ENCODE measurements at places on chromosomes 11 and 22. TPM values are rescaled to one million over a fixed set of nuclear protein-coding genes. Genes with fewer than 3 reads are reported as not detected.
A peak's percentile ranks its signal among the peaks of the same experiment; 100 is the strongest.

CCDC73 gene
- total RNA-seq: not detected

MN1 gene
- 0.05 TPM for total RNA-seq

TSPAN18 gene
- total RNA-seq: 2.0 TPM

MYRF gene
- 0.08 TPM for total RNA-seq

GGT5 gene
- not detected for total RNA-seq

NRXN2 gene
- total RNA-seq: 0.16 TPM

GNAZ gene
- 1.3 TPM for total RNA-seq

NAALAD2 gene
- not detected for total RNA-seq

TCN2 gene
- total RNA-seq: not detected

SLC35F2 gene
- 46.3 TPM for total RNA-seq

VPREB1 gene
- not detected for total RNA-seq

TPH1 gene
- 0.35 TPM for total RNA-seq

TRIM77 gene
- not detected for total RNA-seq

DEFB131B gene
- not detected for total RNA-seq

A4GALT gene
- not detected for total RNA-seq

BRD1 gene
- total RNA-seq: 26.8 TPM

GRCh38 chr11:82927264-82927880 is 25.8 kb downstream of the DDIAS start:
- peak; percentile 10 for DNase-seq

- DNase-seq: no peak
Measured at GRCh38 chr22:25054943-25055511, 102.5 kb downstream of the KIAA1671 start.

GRCh38 chr11:124867700-124868099 is 2.5 kb downstream of the ROBO3 start:
- no peak for DNase-seq

DNA sequence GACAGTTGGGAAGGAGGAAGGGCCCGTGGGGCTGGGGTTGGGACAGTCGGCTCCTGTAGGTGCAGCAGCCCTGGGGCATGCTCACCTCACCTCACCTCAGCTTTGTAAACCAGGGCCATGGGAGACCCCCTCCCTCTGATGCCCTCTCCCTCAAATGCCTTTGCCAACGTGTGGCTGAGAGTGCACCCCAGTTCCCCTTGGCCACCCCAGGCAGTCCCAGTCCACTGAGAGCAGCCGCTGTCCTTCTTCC is 4.2 kb upstream of the NEAT1 start:
- DNase-seq: no peak

GRCh38 chr11:80103142-80103859 is 662.5 kb upstream of the TENM4 start:
- DNase-seq: no peak

GRCh38 chr11:80173371-80174136 is 732.7 kb upstream of the TENM4 start:
- no peak for DNase-seq

GRCh38 chr11:61153593-61154095 is 7.6 kb downstream of the VPS37C start:
- no peak for DNase-seq

DNA sequence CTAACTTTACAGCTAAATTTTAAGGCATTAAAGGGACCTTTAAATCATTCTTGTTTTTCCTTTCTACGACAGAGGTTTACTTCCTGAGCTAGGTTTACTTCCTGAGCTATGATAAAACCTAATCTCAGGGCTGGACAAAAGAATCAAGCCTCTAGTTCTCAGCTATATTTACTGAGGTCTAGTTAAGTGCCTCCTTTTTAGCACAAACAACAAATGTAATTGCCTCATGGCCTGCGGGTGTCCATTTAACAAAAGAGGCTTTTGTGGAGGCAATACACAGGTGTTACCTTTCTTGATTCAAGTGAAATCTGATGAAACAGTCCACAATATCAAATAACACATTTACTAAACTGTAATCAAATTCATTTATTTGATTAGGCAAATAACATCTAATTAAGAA is 67.3 kb downstream of the IMMP1L start:
- no peak for DNase-seq

DNA sequence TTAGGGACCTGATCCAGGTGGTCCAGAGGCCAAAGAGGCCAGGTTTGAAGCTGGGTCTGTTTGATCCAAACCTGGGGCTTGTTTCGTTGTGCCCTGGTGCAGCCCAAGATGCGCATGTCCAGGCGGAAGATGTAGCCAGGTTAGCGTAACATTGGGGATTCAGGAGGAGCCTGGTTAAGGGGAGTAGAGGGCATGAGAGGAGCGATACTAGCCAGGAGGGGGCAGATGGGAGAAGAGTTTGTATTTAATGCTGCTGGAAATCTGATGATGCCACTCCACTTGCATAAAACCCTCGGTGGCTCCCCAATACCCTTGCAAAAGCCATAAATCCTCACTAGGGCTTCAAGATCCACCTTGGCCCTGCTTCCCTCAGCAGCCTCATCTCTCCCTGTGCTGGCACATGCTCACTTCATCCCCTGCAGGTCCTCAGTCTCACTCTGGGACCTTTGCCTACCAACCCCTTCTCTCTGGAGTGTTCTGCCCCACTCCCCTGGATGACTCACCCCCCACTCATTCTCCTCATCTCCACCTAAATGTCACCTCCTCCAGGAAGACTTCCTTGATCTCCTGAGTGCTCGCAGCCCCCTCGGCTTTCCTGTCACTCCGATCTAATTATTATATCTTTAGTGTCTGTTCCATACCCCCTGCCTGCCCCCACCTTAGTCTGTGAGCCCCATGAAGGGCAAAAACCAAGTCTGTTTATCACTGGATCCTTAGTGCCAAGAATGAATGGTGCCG is 95.9 kb downstream of the MIAT start:
- no peak for DNase-seq

GRCh38 chr11:16745950-16746605 is 7.6 kb downstream of the C11orf58 start:
- DNase-seq: no peak

DNA sequence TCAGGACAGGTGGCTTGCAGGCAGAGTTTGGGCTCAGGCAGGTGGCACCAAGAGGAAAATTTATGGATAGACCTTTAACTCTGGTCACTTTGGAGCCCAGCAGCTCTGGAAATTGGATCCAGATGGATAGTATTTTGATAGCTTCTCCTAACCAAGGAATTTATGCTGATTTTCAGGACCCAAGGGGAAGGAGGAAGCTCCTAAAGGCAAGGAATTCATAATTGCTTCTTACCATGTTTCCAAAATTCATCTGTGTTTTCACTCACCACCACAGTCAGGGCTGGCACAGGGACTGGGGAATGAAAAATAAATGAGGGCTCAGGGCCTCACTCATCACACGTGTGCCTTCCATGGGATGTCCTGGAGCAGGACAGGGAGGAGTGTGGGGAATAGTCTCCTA is 317.8 kb downstream of the ST3GAL4 start:
- DNase-seq: no peak

DNA sequence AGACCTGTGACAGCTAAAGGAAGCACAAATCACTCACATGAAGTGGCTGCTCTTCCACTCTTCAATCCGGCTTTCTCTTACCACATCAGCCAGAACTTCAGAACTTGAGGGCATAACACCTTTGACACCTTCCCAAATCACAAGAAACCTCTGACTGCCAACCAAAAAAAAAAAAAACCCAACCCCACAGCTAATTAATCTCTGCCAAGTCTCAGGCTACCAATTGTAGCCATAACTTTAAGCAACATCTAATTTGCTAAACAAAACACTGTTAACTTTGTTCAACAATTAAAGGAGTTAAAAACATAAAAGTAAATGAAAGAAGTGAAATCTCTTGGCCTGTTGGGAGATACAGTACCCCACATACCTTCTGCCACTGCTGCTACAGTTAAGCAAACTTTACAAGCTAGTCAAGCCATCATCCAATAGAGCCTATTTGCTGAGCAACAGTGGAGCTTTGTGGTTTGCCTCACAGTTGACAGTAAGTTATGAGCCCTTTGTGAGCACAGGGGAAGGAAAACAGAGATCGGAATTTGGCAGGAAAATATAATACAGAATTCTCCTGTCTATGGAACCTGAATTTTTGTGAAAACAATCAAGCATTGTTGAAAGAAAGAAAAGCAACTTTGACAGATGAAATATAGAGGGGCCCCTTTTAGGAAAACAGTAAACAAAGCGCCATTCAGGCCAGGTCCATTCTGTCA is at the start of gene SOX6:
SOX6 (minus strand) TSS at position 490 of the 704 bp plus-strand sequence. CDS start 15,298 bp downstream, outside the sequence.
- DNase-seq: no peak

GRCh38 chr11:58625826-58626460 is 3.5 kb downstream of the CNTF start:
- DNase-seq: no peak

DNA sequence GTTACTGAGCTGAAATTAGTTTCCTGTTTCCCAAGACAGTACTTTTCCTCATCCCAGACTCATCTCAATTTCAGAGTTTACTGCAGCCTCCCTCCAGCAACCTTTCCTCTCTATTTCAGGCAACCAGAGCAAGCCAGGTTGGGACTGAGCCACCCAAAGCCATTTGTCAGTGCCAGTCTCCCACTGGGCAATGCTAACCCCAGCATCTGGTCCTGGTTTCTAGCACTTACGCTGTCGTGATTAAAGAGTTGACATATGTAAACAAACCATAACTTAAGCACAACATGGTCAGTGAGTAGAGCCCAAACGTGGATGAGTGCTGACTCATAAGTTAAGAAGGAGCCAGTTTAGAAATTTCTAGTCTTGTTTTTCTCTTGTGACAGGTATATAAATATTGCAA is 119.6 kb upstream of the BLID start:
- no peak for DNase-seq

DNA sequence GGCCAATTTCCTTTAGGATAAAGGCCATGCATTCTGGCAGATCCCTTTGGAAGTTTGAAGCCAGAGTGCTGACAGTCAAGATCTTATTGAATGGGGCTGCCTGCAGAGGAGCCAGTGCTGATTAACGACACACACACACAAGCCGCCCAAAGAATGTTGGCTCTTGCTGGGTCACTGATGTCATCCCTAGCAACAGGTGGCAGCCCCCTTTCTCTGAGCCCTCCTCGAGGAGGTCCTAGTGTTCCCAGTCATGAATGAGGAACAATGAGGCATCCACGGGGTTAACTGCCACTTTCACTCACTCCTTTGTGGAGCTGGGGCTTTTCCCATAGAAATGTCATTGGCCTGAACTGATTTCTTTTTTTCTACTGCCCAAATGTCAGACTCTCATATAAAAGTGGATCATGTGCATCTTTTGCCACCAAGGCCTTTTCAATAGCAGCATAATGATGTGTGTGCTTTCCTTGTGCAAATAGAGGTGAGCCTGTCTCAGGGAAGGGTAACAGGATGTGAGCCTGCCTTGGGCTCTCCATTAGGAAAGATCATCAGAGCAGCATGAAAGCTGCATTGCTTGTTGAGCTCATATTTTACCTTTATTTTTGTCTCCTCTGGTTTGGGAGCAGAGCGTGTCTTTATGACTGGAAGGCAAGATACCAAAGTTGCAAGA is 301.8 kb upstream of the MTNR1B start:
- no peak for DNase-seq

- no peak for DNase-seq
Measured at GRCh38 chr11:13685461-13686108, 17.1 kb downstream of the FAR1 start.

All from activated T-cell treated with anti-CD3 and anti-CD28 coated beads, Interleukin-2, amount 50 U/mL, for 4 hours (primary cell).